Caki2 (cell line): ENCODE measurements at places on chromosomes 7 and 10. TPM values are rescaled to one million over a fixed set of nuclear protein-coding genes. Genes with fewer than 3 reads are reported as not detected.

DNA sequence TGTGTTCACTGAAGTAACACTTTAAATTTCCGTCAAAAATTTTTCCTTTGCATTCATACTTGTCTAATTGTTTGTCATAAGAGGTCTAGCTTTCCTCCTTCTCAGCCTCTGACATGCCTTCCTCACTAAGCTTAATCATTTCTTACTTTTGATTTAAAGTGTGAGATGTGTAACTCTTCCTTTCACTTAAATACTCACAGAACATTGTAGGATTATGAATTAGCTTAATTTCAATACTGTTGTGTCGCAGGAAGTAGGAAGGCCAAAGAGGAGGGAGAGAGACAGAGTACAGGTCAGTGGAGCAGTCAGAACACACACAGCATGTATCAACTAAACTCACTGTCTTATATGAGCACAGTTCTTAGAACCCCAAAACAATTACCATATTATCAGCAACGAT, 99.0 kb downstream of the SRPK2 start:
- DNase-seq = no peak

GRCh38 chr10:28367929-28368484, 65.1 kb upstream of the MPP7 start:
- no peak for DNase-seq

DNA sequence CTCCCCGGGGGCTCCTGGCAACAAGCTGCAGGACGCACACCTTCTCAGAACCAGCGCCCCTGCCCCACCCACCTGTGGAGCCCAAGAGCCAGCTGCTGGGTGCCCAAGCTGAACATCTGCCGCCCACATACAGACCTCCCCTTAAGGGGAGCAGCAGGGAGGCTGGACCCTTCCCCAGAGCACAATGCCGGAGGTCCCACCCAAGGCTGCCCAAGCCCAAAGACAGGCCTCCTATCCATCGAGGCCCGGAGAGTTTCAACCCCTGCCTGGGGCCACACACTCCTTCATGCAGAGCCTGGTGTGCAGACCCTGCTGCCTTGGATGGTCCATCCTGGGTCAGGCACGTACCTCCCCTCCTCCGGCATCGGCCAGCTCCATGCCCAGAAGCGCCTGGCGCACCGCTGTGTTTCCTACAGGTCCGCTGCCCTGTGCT, 48.7 kb downstream of the VIPR2 start:
- DNase-seq = no peak

GRCh38 chr10:104678658-104679057, 37.6 kb downstream of the SORCS3 start:
- no peak for DNase-seq

- no peak for DNase-seq
Measured at GRCh38 chr10:132988988-132989387, 46.6 kb upstream of the CFAP46 start.

GRCh38 chr7:82079527-82079926, 309.7 kb upstream of the HGF start:
- no peak for DNase-seq

- DNase-seq = no peak
Measured at GRCh38 chr7:128197989-128198580, 43.0 kb upstream of the LEP start.

GRCh38 chr10:105658696-105659095, 1017.6 kb downstream of the SORCS3 start:
- no peak for DNase-seq

- DNase-seq = no peak
Measured at GRCh38 chr7:44236333-44236728, 35.6 kb downstream of the YKT6 start.

- DNase-seq = no peak
Measured at GRCh38 chr7:100266576-100267354, 40.7 kb upstream of the SPDYE3 start.

GRCh38 chr7:73572767-73573186, 5.6 kb downstream of the TBL2 start:
- DNase-seq = no peak

- DNase-seq = no peak
Measured at GRCh38 chr7:94906065-94906851, 1.1 kb upstream of the PPP1R9A start.

DNA sequence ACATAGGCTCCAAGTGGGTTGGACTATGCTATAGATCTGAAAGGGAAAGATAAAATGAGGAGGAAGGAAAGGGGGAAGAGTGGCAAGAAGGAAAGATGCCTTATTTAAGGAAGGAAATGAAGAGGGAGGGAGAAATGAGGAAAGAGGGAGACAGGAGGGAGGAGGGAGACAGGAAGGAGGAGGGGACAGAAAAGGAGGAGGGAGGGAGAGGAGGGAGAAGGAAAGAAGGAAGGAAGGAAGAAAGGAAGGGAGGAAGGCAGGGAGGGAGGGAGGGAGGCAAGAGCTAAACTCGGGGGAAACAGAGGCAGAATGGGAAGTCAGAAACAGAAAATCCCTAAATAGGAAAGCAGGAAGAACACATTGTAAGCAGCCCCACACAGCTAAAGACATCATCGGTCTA, 67.4 kb downstream of the KIAA1549 start:
- DNase-seq = no peak

DNA sequence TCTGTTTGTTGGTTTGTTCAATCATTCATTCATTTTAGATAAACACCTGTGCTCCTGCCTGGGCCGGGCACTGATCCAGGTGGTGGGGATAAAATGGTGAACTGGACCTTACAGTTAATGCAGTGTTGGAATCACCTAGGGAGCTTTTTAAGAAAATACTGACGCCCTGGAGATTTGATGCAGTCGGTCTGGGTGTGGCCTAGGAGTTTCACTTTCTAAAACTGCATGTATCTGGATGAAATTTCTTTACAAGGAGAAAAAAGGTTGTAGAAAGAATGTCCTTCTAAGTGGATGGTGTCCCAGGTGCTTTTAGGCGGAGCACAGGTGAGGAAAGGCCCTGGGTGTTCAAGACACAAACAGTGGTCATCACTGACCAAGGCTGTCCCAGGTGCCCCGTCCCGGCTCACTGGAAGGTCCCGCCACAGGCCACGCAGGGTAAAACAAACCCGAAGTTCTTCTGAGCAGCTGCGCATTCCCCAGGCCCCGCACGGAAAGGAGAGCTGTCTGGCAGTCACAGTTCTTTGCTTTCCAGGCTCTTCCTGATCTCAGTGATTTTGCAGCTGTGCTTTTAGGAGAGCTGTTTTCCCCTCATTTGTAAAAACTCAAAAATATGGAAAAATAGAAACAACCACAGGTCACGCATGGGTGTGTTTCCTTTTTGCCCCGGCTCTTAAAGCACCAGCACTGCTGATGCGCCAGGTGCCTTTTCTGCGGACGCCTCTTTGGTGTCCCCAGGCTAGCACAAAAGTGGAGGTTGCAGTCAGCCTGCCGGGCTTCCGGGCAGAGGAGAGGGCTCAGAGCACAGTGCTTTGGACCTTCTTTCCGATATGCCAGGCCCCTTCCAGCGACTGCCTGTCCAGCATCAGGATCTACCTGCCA, 161.9 kb downstream of the GRK5 start:
- no peak for DNase-seq

GRCh38 chr10:93722550-93722949, 20.2 kb upstream of the FRA10AC1 start:
- no peak for DNase-seq

GRCh38 chr7:142808802-142809583, 38.2 kb downstream of the PRSS2 start:
- no peak for DNase-seq

DNA sequence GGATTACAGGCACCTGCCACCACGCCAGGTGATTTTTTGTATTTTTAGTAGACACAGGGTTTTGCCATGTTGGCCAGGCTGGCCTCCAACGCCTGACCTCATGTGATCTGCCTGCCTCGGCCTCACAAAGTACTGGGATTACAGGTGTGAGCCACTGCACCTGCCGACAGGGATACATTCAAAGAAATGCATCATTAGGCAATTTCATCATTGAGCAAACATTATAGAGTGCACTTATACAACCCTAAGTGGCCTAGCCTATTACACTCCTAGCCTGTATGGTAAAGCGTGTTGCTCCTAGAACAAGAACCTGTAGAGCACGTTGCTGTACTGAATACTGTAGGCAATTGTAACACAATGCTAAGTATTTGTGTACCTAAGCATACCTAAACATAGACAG, 350.3 kb downstream of the GALNT17 start:
- no peak for DNase-seq

DNA sequence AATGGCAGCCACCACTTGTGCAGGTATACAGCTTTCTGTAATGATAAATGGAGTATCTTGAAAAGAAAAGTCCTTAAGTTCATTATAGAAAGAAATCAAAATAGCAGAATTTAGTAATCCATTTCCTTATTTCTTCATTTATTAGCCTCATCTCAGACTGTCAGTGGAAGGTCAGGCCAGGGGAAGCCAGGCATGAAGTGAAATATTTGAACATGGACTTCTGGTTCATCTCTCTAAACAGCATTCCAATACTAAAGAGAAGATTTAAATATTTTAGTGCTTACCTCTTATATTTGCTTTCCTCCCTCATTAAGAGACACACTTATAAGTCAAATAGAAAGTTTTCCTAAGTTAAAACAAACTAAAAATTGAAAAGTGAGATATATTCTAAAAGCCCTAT, 26.8 kb downstream of the TRDMT1 start:
- peak; percentile 16 for DNase-seq

- no peak for DNase-seq
Measured at GRCh38 chr10:125157505-125157904, 2.9 kb downstream of the CTBP2 start.

DNA sequence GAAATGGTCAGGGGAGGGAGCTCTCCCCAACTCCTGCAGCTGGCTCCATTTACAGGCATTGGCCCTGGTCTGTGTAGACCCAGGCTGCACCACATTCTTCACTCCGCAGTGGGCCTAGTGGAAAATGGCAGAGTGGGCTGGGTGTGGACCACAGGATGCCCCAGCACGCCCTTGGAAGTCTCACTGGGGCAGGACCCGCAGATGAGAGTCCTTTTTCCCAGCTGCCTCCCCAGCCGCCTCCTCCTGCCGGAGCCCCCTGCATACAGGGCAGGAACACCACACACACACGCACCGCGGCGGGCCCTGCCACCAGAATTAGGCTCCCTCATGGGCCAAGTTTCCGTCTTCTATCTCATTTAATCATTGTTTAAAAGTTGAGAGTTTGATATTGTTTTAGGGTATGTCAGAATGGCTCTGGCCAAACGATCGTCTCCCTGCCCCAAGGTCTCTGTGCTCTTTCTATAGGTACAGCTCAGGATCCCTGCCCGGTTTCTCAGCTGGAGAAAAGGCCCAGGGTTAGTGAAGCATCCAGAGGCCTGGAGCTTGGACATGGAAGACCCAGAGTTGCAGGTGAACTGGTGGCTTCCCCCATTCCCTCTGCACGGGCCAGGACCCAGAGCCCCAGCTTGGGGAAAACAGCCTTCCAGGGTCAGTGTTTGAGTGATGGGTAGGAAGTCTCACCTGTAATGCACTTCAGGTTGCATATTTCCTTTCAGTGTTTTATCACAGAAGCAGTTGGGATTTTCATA, 42.0 kb downstream of the ZNF467 start:
- no peak for DNase-seq

- DNase-seq = no peak
Measured at GRCh38 chr10:12500381-12501303, 151.3 kb downstream of the CAMK1D start.

Gene UBTD1
- total RNA-seq = 13.0 and 23.3 TPM in 2 replicates

Gene C7orf57
- total RNA-seq = 0.26 and 1.6 TPM in 2 replicates

Gene OR2A12
- not detected in 2 replicates for total RNA-seq

Gene DYNC1I1
- 0.03 TPM in 1 of 2 replicates, not detected in the other for total RNA-seq

Gene CADPS2
- total RNA-seq = 6.5 and 8.6 TPM in 2 replicates

Gene ZNF479
- not detected in 2 replicates for total RNA-seq

Gene PTPRN2
- 0.78 and 0.88 TPM in 2 replicates for total RNA-seq

Gene RBM20
- total RNA-seq = 7.2 and 7.7 TPM in 2 replicates
